Activated CD4-positive, alpha-beta T cell treated with anti-CD3 and anti-CD28 coated beads, Interleukin-2, amount 50 U/mL, for 16 hours (primary cell): ENCODE measurements at places on chromosomes 11 and 22.

DNA sequence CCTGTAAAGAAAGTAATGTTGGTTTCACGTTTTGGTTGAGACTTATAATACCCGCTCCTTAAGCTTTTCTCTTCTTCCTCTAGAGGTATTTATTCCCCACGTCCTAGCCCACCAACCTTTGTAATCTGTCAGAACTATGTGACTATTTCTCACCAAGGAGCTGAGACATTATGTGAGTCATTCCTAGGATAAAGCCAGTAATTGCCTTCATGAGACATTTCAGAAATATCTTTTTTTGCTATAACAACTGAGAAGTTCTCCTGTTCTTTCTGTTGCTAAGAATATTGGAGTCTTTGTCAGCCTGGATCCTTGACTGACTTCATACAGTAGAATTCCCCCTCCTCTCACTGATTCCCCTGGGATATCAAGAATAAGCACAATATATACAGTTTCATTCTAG is 1497.0 kb upstream of the TENM4 start:
- no peak for DNase-seq

GRCh38 chr11:41779401-41779960 is 320.0 kb upstream of the LRRC4C start:
- DNase-seq, result no peak

GRCh38 chr11:8681837-8682302 is 595 bp downstream of the TRIM66 start:
- DNase-seq, result no peak

DNA sequence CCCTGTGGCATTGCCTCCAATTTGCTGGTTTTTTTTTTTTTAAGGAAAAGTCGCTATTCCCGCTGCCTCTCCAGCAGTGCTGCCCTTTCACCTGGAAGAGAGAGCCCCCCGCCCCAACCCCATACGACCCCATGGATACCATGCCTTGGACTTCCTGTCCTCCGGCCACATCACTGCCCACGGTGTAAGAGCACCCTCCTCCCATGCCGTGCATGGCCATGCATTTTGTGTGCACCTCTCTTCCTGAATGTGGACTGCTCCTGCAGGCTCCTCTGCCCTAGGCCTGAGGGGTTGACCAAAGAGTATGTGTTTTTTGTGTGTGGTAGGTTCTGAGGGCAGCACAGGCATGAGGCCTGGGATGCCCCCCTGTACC is 65.6 kb upstream of the SPON1 start:
- DNase-seq, result no peak

GRCh38 chr11:66493130-66493529 is 12.9 kb downstream of the DPP3 start:
- no peak for DNase-seq

DNA sequence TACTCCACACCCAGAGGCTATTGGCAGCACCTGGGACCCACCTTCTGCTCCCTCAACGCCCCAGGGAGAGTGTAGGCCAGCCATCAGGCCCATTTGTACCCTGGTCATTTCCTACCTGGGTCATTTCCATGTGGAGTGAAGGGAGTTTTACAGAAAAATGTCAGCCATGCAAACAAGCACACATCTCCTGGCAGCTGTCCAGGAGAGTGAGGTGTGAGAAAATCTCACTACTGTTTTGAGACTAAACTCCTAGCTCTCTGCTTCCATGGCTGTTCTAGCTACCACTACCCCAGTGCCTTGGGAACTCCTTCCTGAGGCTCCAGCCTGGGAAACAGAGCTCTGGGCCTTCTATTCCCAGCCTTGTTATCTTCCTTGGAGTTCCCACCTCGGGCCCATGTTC is 2.8 kb upstream of the TMPRSS13 start:
- peak; percentile 49 for DNase-seq

- no peak for DNase-seq
These were observed 1707.6 kb upstream of the RAG2 start for GRCh38 chr11:38305682-38306081.

GRCh38 chr11:125902277-125902926 is 604 bp downstream of the PUS3 start:
- no peak for DNase-seq

- DNase-seq, result no peak
These were observed 17.8 kb downstream of the GRAMD4 start for GRCh38 chr22:46637711-46638600.

DNA sequence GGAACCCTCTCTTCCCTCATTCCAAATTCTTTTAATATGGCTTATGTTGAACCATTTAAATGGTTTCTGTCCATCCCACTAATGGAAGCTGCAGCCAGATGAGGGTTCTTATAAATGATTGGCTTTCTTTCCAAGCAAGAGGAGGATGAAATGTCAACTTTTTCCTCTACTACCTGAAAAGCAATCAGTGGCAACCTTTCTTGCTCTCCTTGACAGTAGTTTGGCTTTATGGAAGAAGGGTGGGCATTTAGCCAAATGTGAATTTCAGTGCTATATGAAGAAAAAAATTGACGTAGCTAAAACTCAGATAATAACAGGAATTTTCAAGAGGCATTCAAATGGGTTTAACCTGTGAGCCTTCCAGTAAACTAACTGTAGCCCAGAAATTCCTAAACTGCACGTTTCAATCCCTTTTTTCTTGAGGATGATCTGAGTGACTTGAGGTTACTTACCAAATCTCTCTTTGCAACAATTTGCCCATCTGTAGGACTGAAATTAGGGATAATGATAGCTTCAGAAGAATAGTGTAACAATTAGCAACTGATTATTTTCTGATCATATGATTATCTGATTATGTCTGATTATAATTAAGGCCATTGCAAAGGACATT is 90.9 kb downstream of the EXT2 start:
- no peak for DNase-seq

GRCh38 chr11:70525466-70525865 is 127.1 kb downstream of the CTTN start:
- DNase-seq, result no peak

GRCh38 chr11:1082346-1082727 is 7.7 kb downstream of the MUC2 start:
- no peak for DNase-seq

- no peak for DNase-seq
These were observed 2.3 kb downstream of the MTFP1 start for GRCh38 chr22:30427871-30428270.

DNA sequence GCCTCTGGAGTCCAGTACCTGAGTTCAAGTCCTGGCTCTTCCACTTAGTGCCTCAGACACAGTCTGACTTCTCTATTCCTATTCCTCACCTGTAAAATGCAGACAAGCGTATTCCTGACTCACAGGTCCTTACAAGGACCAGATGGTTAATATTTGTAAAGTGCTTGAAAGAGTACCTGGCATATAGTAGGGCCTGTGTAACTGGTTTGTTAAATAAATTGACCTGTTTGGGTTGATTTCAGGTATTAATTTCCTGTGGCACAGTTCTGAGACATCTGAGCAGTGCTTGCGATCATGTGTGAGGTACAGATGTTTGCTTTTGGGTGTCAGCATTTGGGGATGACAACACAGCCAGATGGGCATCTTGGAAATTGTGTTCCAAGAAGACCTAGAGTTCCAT is 127.5 kb downstream of the APIP start:
- no peak for DNase-seq

DNA sequence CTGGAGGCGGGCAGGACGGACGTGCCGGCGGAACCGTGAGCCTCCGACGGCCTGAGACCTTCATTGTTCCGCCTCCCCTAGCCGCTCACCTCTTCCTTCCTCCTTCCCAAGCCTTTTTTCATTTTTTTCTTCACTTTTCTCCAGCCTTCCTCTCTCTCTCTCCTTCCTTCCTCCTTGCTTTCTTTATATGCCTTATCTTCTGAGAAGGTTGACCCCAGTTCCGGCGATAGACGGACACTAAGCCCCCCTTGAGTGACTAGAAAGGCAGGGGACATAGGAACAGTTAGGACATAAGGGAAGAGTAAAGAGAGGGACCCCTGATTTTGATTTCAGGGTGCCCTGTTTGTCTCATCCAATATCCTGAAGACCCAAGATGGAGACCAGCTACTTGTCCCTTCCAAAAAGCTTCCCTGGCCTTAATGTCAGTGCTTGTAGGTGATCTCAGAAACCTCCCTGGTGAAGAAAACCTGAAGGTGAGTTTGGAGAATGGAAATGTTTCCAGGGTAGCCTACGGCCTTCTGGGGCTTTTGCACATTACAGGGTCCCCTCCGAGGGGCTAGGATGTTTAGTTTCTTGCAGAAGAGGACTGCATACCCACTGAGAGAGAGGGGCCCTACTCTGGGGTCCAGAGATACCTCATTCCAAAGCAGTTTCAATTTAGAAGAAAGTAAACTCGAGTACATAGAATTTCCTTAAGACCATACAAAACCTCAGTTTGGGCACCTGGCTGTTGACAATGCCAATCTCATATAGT is 3.5 kb downstream of the ADM start:
- DNase-seq, result no peak

DNA sequence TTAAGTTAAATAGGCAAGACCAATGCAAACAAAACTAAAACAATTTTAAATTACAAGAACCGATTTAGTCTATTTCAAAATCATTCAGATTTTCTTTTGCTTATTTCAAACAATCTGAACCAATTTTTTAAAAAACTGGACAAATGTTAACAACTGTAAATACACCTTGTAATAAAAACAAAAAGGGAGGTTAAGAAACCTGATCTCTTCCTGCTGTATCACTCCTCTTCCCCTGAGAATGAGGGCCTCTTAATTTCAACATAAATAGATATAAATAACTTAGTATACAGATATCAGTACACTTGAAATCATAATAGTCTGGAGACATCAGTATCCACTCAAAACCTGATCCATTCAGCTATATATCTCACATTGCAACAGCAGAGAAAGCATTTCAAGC is 346.6 kb downstream of the TTC28 start:
- no peak for DNase-seq

DNA sequence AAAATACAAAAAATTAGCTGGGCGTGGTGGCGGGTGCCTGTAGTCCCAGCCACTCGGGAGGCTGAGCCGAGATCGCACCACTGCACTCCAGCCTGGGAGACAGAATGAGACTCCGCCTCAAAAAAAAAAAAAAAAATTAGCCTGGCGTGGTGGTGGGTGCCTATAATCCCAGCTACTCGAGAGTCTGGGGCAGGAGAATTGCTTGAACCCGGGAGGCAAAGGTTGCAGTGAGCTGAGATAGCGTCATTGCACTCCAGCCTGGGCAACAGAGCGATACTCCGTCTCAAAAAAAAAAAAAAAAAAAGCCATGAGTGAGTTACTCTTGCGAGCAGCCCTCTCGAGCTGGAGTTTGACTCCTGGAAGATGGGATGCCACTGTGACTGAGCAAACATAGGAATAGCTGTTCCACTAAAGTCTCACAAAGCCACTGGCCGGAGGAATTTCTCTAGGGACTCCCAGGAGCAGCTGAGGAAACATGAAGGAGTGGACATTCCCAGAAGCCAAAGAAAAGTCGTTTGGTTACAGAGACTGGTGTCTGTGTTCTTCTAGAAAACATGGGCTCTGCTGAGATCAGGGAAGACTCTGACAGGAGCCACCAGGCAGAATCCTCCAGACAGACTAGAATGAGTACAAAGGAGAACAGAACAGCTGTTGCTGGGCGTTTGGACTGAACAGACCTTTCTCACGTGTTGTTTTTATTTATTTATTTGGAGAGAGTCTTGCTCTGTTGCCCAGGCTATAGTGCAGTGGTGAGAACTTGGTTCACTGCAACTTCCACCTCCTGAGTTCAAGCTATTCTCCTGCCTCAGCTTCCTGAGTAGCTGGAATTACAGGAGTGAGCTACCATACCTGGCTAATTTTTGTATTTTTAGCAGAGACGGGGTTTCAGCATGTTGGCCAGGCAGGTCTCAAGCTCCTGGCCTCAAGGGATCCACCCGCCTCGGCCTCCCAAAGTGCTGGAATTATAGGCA is 32.4 kb upstream of the MYH9 start:
- DNase-seq, result no peak

DNA sequence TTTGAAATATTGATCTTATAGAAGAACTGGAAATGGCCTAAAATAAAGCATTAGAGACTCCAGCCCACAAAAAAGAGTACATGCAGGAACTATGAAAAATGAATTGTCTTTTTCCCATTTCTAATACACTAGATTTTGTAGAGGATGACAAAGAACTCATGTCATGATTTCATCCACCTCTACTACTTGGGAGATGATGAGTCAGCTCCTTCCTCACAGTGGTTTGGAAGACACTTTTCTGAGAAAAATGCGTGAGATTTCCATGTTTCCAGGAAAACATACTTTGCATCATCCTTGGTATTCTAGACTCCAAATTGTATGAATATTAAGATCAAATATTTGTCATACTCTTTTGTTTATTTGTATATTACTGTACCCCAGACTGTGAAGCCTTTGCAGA is 500.5 kb downstream of the FAM181B start:
- peak; percentile 24 for DNase-seq

GRCh38 chr11:64396079-64396591 is 37.2 kb downstream of the RPS6KA4 start:
- no peak for DNase-seq

DNA sequence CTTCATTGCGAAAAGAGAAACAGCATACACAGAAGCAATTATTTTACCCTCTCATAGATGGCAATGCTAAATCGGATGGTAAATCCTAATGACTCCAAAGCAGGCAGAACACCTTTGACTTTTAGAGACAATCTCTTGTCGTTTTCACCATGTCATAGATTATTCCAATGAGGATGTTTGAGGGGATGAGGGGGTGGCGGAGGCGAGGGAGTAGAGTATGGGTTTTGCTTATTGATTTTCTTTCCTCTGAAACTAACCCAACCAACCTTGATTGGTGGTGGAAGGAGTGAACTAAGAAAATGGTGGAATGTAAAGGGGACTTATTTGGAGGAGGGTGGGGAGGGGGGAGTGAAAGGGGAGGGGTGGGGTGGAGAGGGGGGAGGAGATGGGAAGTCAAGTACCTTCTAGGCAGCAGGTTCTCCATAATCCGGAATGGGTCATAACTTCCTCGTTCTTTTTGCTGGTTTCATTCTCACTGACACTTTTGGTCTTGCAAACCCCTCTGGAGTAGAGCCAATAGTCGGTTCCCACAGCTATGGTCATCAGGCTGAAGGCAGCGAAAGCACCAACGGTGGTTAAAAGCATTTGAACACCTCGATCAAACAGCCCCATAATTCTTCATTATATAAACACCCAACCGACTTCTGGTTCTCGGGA is 1.5 kb downstream of the CACNG2 start:
- no peak for DNase-seq

DNA sequence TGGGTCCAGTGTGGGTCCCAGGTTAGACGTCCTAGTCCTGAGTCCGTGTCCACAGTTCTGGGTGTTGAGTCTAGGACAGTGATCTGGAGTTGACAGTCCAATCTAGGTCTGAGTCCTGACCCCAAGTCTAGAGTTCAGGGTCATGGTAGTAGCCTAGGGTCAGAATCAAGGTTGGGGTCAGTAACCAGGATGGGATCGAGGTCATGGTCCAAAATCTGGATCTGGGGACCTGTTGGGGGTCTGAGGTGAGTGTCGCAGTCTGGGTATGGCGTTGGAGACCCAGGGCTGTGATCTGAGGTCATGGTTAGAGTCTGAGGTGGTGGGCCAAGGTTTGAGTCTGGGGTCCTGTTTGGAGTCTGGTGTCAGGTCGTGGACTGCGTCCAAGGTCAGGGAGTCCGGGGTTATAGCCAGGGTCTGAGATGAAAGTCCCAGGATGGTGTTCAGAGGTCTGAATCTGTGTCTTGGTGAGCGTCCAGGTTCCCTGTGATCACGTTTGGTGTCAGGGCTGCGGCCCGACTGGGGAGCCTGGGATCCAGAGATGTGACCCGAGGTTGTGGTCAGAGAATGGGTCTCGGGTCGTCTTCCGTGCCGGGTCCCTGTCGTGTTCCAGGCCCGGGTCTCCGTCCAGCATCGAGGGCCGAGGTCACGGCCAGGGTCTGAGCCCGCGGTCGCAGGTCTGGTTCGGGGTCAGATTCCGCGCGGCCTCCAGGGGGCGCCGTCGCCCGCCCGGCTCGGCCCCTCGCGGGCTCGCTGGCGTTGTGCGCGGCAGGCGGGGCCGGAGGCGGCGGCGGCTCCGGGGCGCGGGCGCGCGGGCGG is 432 bp upstream of the GRK2 start:
- peak; percentile 83 for DNase-seq

GRCh38 chr11:40139066-40139465 is 1320.4 kb downstream of the LRRC4C start:
- no peak for DNase-seq
